ENCODE measurements at places on chromosomes 1 and 21. TPM values are rescaled to one million over a fixed set of nuclear protein-coding genes. Genes with fewer than 3 reads are reported as not detected.

- no peak overlapping the region for H3K4me3 ChIP-seq
- no peaks in the 10 kb centered on the region for H3K36me3 ChIP-seq
- DNase-seq, result peak; percentile 55
- H3K27me3 ChIP-seq, result no peaks in the 10 kb centered on the region
- peak overlapping the region; percentile 81 for H3K27ac ChIP-seq
Observed at GRCh38 chr1:225834417-225835329, 24.7 kb downstream of the EPHX1 start.

DNA sequence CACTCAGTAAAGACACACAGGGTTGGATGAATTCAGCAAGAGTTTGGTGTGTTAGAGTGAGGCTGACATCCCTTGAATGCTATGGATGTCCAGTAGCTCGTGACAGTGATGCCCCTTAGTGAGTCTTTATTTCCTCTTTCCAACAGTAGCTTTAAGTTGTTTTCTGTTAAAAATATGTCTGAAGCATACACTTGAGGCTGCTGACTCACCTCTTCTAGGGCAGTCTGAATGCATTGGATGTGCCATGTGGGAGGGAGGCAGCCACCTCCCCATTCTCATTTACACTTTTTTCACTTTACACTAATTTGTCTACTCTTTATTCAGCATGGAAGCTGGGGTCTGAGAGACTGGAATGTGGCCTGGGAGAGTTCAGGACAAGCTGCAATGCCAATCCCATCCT is 17.6 kb downstream of the NOS1AP start:
- H3K4me1 ChIP-seq, result peaks cover 5% of the 10 kb centered on the region
- DNase-seq, result no peak
- H3K4me3 ChIP-seq, result no peak overlapping the region
- no peaks in the 10 kb centered on the region for H3K27me3 ChIP-seq
- H3K27ac ChIP-seq, result no peak overlapping the region

CFHR2 gene
- polyA plus RNA-seq, result 9.6 TPM

DNA sequence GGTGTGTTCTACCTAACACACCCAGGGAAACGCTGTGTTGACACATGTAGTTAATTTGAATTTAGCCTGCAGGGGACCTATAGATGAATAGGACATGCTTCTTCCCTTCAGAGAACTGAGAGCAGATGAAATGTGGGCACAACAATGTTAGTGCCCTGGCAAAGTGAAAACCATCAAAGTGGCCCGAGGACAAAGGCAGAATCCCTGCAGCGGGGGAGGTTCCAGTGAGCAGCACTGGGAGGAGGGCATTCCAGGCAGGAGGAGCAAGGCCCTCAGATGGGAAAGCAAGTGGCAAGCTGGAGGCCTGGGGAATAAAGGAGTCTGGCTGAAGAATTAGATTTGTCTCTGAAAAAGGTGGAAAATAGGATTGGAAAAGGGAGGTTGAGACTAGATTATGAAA is 37.2 kb downstream of the C1orf94 start:
- no peak overlapping the region for H3K27ac ChIP-seq
- no peak overlapping the region for H3K4me3 ChIP-seq
- H3K27me3 ChIP-seq, result no peaks in the 10 kb centered on the region
- no peaks in the 10 kb centered on the region for H3K4me1 ChIP-seq
- no peak for DNase-seq

- H3K27me3 ChIP-seq, result no peaks in the 10 kb centered on the region
- DNase-seq, result no peak
- H3K4me1 ChIP-seq, result peaks cover 3% of the 10 kb centered on the region
- H3K36me3 ChIP-seq, result no peaks in the 10 kb centered on the region
Observed at GRCh38 chr1:62317021-62317768, 2.0 kb downstream of the KANK4 start.

DNA sequence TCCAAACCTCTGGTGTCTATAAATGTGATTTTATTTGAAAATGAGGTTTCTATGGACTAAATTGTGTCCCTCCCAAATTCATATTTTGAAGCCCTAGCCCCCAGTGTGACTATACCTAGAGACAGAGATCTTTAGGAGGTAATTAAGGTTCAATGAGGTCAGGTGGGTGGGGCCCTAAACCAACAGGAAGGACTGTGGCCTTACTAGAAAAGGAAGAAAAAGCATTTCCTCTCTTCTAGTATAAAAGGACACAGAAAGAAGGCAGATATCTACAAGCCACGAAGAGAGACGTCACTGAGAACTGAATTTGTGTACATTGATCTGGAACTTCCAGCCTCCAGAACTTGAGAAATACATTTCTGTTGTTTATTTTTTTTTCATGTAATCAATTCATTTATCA is 123.1 kb upstream of the RUNX1 start:
- H3K4me3 ChIP-seq, result no peak overlapping the region
- DNase-seq, result no peak
- H3K36me3 ChIP-seq, result no peaks in the 10 kb centered on the region

DNA sequence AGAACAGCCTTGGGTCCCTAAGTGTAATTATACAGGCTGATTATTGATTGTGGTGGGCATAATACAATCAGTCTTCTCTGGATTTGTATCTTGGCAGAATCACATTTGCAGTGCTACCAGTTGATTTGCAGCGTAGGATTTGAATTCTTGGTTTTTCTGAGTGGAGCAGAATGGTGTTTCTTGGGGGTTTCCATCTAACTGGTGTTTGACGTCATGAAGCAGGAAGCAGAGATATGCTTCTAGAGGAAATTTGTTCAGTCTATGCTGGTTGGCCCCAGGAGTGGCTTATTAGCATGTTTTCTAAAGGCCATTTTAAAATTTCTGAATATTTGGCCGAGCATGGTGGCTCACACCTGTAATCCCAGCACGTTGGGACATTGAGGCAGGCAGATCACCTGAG is 3.4 kb downstream of the CTTNBP2NL start:
- no peak overlapping the region for H3K27ac ChIP-seq
- H3K4me1 ChIP-seq, result peaks cover 27% of the 10 kb centered on the region
- H3K4me3 ChIP-seq, result no peak overlapping the region
- no peak for DNase-seq
- no peaks in the 10 kb centered on the region for H3K27me3 ChIP-seq

LRRC53 gene
- polyA plus RNA-seq, result not detected

MLLT11 gene
- 34.3 TPM for polyA plus RNA-seq

DNA sequence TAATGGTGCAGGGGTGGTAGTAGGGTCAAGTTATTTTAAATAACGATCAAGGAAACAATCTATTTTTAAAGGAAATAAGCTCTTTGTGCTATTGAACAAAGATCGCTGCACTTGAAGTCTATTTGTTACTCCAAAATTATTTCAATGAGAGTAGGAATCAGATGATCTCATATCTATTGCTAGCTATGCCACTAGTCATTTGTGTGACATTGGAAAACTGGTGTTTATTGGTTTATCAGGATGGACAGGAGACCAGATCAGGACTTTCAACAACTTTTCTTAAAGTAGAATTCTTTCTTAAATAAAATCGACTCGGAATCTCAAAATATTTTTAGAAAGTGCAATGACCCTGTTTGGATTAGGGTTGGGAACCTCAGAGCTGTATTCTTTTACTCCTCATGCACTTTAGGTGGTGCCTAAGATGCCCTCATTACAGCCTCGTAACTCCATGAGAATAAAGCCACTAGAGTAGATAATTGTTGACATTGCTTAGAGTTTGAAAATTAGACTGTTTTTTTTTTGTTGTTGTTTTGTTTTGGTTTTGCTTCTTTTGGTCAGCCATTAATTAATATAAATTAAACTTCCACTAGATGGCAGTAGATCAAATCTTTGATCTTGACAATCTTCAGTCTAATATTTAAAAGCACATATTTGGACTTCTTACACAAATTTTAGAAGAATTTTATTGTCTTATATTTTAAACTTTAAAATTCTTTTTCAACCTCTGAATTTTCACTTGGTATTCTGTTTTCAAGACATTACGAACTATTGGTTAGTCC is 352.4 kb downstream of the USP25 start:
- H3K36me3 ChIP-seq, result no peaks in the 10 kb centered on the region
- no peak overlapping the region for H3K27ac ChIP-seq
- H3K4me3 ChIP-seq, result no peak overlapping the region

All from hepatocyte (in vitro differentiated cells).